Stimulated activated CD4-positive, alpha-beta T cell treated with anti-CD3 and anti-CD28 coated beads, TNF-alpha, amount 100 ng/mL, for 4 hours (primary cell): ENCODE measurements at places on chromosomes 7 and 10.

DNA sequence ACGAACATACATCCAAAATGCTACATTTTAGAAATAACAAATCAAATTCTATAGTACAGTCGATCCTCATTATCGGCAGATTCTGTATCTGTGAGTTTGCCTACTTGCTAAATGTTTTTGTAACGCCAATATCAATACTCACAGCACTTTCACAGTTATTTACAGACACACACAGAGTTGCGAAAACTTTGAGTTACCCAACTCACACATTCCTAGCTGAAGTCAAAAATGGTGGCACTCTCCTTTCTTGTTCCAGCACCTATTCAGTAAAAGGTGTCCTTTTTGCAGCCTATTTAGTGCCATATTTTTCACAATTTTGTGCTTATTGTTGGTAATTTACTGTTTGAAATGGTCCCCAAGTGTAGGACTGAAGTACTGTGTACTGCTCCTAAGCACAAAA, 161.7 kb downstream of the AKR1D1 start:
- DNase-seq: no peak

DNA sequence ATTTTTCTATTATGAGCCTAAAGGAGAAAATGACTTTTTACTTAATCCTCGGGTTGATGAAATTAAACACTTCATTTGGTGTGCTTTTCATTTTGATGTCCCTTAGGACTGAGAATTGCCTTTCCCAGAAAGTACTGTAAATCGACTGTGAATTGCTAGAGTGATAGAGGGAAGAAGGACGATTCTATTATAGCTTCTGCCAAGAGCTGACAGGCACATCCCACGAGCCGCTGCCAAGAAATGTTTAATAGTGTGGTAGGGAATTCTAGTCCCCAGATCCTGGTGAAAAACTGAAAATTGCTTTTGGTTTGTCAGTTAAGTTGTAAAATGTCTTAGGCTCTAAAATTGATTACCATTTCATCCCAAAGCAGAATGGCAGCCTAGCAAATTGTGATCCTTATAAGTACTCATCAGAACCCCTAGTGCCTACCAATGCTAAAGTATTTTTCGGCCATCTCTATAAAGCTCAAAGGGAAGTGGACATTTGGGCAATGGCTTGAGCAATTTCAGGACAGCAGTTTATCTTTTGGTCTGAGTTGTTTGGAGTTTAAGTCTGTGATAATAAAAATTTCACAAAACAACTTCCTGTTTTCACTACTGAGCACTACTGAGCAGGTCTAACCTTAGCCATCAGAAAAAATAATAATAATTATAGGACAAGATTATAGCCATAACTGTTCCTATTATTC, 44.6 kb upstream of the HYCC1 start:
- no peak for DNase-seq

- DNase-seq: no peak
Observed at GRCh38 chr10:71419002-71419540, 22.4 kb downstream of the CDH23 start.

DNA sequence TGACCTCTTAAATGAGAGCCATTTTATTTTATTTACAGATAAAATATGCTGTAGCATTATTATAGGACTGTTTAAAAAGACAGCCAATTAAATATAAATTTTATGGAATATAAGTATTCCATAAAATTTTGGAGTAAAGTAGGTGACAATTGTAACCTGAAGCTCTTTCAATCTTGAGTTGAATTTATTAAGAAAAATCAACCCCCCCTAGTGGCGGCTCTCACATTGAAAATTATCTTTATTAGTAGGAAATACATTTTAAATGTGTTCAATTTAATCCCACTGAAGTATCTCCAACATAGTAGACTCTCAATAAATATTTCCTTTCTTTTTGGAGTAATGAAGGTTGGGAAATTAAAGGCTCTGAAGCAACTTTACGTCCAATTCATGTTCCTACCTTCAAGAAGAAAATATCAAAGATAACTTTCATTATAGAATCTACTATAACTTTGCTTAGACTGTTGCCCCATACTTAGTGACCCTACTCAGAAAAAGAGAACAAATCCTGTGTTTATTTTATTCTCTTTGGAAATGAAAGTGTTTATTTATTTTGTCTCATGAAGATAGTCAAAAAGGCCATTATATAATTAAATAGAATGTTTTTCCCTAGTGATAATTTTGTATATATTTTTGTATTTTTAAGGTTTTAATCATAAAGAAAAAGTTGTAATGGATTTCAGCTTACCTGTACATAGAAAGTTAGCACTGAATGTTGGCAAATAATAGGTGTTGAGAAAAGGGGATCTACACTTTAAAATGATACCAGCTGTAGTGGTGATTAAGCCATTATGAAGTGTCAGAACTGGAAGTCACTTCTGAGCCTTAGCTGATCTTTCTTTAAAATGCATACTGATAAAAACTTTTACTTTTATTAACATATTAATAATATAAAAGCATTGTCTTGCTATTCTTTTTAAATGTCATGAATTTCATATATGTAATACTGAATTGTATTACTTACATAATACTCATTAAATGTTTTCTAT, 3.3 kb downstream of the AHR start:
- DNase-seq: no peak

DNA sequence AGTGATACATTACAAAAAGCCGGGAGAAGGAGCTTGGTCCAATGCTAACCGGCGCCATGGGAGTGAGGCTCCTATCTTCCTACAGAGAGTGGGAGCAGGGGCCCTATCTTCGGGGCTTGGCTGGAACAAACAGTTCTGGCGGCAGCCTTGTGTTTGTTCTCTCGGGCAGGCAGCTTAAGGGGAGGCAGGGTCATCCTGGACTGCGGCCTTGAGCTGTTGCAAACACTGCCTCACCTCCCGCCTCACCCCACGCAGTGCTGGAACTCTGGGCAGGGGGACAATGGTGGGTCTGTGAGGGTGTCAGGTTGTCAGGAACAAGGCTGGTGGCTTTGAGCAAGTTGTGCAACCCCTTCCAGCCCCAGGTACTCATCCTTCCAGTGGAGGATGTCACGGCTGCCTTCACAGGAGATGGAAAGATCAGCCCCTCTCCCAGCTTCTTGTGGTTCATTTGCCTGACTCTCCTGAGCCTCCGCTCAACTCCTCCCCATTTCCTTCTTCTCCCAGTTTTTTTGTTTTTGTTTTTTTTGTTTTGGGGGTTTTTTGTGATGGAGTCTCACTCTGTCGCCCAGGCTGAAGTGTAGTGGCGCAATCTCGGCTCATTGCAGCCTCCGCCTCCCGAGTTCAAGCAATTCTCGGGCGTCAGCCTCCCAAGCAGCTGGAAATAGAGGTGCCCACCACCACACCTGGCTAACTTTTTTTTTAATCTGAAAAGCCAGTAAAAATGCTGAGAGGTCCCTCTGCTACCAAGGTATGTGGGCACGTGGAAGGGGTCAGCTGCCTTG, 57.4 kb downstream of the SPOCK2 start:
- DNase-seq: no peak

GRCh38 chr10:50419091-50419490, 167.8 kb upstream of the ASAH2 start:
- DNase-seq: no peak

DNA sequence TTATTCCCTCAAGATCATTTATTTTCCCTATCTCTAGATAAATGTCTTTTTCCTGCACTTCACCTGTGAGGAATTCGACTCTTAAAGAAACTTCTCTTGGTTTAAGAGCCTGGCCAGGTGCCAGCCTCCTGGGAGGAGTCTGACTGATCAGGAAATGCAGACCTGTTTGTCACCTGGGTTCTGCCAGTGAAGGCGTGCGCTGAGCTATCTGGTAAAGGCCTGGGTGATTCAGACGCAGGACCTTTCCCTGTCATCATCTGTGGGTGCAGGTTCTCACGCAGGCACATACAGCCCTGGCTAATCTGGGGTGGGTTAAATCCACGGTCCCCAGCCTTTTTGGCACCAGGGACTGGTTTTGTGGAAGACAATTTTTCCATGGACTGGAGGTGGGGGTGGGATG, 65.3 kb upstream of the AQP1 start:
- DNase-seq: no peak

GRCh38 chr10:93435621-93436397, 46.3 kb downstream of the MYOF start:
- no peak for DNase-seq

DNA sequence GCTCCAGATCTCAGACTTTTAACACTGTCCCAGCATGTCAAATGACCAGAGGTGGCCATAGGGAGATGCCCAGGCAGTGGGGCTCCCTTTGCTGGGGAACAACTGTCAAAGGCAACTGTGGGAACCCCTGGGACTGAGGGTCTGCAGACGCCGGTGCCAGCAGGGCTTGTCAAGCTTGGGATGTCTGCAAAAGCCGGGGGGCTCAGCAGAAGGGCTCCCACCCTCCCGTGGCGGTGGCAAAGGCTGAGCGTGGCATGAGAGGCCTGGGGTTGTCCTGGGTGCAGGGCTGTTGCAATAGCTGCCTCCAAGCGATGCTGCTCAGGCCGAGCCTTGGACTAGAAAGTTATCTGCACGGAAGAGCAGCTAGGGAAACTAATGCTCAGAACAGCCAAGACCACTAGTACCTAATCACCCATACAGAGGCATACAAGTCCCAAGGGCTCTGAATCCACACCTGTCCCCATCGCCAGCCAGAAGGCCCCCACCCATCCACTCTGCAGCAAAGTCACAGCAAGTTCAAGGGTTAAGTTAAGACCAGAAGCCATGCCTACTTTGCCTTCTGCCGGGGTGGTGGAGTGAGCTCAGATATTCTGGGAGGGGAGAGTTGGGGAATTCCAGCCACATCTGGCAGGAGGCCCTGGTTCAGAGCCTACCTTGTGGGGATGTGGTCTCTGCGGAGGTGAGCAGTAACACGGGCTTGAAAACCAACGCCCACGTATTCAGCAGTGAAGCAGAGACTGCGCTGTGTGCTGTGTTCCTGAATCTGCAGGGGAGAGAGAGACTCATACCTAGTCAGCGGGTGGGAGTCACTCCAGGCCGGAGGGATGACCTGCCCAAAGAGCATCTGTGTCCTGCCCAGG, 4.6 kb downstream of the SH2B2 start:
- DNase-seq: peak; percentile 23

GRCh38 chr7:73623798-73624668, at the start of gene MLXIPL:
TSS of gene MLXIPL (minus strand) at chr7:73624522. CDS start at chr7:73624492, 30 bp downstream.
- peak; percentile 37 for DNase-seq

GRCh38 chr7:74449809-74450397, 3.8 kb upstream of the GTF2IRD1 start:
- DNase-seq: peak; percentile 47

DNA sequence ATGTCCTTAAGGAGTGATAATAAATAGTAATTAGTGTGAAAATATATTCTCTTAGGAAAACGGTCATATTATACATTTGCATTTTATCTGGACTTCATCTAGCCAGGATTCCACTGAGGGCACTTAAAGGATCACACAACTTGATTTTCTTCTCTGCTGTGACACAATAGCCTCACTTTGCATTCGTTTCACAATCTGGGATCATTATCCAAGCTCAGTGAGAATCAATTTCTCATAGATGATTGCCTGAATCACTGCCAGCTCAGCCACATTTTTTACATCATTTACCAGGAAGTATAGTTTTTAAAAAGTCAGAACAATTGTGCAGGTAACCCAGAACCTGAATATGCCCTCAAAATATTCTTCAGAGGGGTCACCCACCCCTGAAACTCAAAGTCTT, 68.9 kb downstream of the PTPRZ1 start:
- no peak for DNase-seq

DNA sequence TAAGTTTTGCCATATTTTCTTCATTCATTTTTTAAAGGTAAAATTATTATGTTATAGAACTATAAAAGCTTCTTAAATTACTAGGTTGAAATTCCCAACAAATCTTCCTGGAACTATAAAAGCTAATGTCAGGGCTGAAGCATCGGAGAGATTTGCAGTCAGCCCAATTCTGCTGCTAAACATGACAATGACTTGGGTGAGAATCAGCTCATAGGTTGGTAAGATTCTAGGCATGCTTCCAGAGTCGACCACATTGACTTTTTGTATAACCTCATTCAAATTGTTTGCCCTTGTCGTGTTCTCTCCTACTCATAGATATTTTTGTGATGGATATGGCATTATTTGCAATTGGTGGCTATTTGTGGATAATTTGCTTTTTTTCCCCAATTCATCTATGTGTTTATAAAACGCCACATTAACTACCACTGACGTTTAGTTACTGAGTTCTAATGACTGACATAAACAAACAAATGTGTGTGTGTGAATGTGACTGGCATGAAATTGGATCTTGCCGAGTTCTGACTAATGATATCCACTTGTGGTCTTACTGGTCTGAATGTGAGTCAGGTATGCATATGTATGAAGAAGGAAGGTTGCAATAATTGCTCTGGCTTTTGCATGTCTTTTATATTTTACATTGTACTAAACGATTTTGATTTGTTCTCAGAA, 579.8 kb downstream of the PARD3 start:
- no peak for DNase-seq

GRCh38 chr7:133859231-133859630, 267.9 kb upstream of the LRGUK start:
- DNase-seq: no peak

- no peak for DNase-seq
Observed at GRCh38 chr7:158315881-158316280, 271.7 kb downstream of the PTPRN2 start.

DNA sequence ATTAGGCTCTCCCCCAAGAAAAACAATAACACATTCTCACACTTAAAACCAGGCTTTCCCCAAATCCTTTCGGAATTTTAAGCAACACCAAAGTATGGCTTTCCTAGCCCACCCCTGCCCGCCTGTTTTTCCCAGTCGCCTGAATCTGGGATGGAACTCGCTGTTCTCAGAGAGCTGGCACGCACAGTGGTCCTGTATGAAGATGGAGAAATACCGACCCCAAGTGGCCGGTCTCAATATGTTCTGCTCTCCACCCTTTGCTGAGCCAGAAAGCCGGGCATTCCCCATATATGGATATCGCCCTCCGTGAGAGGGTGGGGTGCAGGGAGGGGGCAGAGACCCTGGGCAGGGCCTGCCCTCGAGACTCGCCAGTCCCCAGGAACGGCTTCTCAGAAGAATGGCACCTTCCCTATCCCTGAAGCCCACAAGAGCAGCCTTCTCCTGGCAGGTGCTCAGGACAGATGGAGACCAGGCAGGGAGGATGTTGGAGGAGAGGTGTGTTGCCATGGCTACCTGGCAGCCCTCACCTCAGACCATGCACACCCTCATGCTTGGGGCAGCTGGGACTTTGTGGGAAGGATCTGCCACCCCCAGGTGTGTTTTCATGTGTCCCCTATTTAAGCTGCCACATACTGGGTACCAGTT, 3.4 kb downstream of the TACR2 start:
- no peak for DNase-seq

- peak; percentile 74 for DNase-seq
Observed at GRCh38 chr10:92848441-92849233, at the start of gene EXOC6. TSS of gene EXOC6 (plus strand) at chr10:92848520. CDS start at chr10:92848534, 14 bp downstream.
